ENCODE measurements at places on chromosomes 1 and 21.

DNA sequence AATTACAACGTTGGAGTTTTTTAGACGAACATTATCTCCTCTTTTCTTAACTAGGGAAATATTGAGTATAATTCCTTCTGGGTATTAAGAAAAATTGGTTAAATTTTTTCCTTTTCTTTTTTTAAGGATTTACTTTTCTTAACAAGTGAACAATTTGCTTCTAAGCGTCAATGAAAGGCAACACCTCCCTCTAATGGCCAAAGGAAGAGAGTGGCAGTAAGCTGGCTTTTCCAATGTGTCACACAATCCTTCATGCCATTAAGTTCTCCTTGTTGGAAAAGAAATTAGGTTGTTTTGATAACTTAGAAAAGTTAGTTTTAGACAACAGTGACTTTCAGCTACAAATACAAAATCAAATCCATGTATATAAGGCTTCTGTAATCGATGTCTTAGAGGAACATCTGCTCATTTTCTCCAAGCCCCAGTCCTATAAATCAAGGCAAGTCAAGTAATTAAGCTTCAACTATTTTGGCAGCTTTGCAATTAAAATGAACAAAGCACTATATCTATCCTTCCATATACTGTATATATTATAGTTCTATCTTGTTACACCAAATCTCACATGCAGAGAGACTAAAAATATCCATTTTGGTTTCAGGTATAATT, 62.8 kb downstream of the EDEM3 start:
- DNase-seq, result peak; percentile 23

- no peak for DNase-seq
These were observed at the start of gene TSPAN1 for GRCh38 chr1:46174448-46175231. Gene TSPAN1, plus strand, starts transcription at chr1:46175087. Its CDS starts 6,021 bp downstream, at chr1:46181108.

DNA sequence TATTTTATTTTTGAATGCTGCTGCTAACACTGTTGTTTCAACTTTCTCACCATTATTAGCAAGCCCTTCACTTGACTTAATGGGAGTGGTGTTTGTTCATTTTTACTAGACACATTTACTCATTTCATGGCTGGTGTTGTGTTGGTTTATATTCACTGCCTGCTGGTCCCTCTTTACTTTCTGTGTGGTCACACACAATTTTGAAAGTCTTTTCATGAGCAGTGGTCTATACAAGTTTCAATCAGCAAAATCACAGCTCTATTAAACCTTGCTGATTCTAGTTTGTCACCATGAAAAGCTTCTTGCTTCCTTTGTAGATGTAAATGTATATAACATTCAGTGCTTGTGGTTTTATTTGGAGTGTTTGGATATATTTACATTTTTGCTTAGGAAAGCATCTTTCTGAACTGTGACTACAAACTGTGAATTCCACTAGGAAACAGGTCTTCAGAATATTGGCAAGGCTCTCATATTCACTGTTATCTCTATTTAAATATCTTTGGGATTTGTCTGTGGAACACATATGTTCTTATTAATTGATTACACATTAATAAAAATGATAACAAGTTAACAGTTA, 22.8 kb downstream of the ATP6V1G3 start:
- no peak for DNase-seq

- DNase-seq, result no peak
These were observed 78.1 kb upstream of the PAPPA2 start for GRCh38 chr1:176384841-176385240.

GRCh38 chr1:99994496-99994895, 24.7 kb downstream of the SLC35A3 start:
- no peak for DNase-seq

GRCh38 chr1:1358433-1359271, at the start of gene MXRA8:
Gene MXRA8, minus strand, starts transcription at chr1:1358555. Its CDS starts 51 bp downstream, at chr1:1358504.
- DNase-seq, result no peak

DNA sequence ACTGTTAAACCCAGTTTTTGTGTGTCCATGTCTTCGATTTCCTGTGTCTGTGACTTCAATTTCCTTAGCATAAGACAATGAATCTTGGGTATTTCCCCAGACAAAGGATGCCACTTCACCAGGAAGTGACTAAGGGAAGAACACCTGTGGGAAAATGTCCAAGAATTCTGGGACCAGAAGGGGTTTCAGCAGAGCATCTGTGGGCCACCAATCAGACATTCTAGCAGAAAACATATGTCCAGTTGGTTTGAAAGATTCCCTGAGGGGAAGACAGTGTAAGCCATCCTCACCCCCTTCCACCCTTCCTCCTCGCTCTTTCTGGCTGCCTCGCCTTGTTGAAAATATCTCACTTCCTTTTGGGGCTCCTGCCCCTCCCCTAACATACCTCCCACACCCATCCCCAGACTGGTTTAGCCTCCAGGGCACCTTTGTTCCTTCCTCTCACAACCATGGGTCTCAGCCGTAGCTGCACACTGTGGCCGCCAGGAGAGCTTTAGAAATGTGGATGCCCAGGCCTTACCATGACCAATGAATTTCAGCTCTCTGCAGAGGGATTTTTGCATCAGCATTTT, 25.5 kb upstream of the IFNAR1 start:
- peak; percentile 74 for DNase-seq

DNA sequence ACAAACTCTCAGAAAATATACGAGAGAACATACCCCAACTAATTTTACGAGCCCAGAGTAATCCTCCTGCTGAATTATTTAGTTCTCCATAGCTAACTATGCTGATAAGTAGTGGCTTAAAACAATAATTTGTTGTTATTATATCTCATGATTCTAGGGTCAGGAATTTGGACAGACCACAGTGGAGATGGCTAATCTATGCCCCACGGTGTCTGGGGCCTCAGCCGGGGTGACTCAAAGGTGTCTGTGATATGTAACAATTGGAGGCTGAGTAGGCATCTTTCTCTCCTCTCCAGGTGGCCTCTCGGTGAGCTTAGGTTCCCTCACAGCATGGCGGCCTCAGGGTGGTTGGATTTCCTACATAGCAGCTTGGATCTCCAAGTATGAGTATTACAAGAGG, 35.4 kb upstream of the FOXO6 start:
- DNase-seq, result no peak

DNA sequence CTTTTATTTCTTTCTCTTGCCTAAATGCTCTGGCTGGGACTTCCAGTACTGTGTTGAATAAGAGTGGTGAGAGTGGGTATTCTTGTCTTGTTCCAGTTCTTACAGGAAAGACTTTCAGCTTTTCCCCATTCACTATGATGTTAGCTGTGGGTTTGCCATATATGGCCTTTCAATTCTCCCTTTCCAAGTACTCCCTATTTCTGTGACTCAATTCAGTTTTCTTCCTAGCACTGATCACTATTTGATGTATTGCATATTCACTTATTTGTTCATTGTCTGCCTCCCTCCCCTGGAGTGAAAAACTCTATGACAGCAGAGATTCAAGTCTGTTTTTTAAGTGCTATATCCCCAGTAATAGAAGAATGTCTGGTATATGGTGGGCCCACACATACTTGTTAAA, 618.2 kb upstream of the CAMK1G start:
- no peak for DNase-seq

GRCh38 chr1:170041423-170042192, 32.9 kb downstream of the KIFAP3 start:
- DNase-seq, result no peak

DNA sequence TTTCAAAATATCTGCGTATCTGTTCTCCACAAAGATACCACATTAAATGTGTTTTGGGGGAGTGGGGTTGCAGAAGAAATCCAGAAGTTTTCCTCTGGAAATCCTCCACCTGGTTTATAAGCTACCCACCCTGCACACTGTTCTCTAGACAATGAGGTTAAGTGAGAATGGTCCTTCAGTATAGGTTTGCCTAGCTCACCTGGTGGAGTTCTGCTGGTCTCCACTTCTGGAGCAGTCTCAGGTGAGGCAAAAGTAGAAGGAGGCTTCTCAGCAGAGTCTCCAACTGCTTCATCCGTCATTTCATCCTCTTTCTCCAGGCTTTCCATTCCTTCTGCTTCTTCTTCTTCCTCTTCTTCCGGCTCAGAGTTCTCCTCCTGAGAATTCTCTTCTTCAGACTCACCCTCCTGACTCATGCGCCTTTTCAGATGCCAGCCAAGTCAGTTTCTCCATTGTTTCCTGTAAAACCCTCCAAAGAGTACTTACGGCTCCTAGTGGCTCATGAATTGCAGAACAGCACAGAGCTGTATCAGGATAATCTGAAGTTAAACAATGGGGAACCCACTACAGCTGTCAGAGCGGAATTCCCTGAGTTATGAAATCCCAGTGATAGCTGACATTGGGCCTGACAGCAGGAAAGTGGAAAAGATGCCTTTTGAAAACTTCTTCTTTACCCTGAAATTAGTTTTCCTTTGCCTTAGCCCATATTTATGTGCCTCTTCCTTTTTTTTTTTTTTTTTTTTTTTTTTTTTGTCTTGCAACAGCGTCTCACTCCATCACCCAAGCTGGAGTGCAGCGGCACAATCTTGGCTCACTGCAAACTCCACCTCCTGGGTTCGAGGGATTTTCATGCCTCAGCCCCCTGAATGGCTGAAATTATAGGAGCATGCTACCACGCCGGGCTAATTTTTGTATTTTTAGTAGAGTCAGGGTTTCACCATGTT, 38.5 kb downstream of the MSTO1 start:
- no peak for DNase-seq

DNA sequence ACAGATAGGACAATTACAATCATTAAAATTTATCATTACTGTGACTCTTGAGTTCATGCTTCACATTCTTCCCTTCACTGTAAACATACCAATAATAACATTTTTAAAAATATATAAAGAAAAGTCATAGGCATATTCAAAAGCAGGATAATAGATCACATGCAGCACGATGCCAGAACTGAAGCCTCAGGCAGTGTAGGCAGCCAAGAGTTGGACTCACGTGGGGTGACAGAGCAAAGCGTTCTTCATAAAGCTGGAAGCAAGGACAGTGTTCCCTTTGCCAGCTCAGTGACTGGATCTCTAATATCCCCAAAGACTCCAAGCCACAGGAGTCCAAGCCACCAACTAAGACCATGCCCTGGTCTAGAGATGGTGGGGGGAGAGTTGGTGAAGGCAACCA, 77.7 kb downstream of the ODF2L start:
- no peak for DNase-seq

GRCh38 chr1:228767636-228768354, 32.5 kb downstream of the RHOU start:
- DNase-seq, result no peak

GRCh38 chr1:109626682-109627408, 7.2 kb downstream of the AMPD2 start:
- no peak for DNase-seq

DNA sequence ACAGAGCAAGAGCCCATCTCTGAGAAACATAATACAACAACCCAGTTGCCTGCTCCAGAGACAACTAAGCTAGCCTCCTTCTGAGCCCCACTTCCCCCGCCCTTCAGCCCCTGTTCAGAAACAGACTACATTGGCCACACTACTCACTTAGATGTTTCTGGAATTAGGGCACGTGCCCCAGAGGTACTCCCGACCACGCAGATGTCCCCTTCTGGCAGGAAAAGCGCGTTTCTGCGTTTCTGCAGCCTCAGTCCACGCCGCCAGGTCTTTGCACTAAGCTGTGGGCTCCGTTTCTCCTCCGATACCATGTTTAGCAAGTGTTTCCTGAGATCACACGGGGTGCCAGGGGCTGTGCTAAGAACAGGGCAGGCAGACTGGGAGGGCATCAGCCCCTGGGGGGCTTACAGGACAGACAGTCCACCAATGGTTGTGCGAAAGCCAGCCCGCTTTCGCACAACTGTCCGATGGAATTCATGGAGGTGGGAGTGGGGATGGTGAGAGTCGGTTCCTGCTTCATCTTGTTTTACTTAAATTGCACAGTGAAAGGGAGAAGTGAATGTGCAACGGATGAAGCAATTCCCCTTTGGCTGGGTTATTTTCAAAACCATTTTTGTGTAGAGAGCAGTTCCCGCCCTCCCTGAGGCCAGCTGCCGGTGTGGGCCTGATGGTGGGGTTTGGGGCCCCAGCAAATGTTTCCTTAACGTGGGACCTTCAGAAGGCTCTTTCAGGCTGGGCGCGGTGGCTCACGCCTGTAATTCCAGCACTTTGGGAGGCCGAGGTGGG, 2.7 kb downstream of the PIK3CD start:
- DNase-seq, result peak; percentile 72

DNA sequence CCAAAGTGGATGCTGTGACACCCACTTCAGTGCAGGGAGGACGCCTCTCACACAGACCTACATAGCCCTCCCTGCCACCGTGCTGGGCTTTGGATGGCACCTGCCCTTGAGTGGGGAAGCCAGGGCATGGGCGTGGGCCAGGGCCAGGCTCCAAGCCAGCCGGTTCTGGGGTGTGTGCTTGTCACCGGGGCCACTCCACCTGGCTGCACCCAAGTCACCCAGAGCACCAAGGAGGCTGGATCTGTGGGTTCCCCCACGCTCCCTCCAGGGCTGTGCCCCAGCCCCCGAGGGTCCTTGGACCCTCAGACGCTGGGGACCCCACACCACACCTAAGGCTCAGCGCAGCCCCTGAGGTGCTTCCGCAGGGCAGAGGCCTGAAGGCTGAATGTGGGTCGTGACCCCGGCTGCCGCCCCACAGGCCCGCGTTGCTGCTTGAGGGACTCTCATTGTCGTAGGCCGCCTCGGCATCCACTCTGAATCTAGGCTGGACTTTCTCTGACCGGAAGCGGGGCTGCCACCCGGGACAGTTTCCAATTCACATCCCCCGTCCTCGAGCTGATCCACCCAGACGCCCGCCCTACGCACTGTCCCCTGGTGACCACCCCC, 1.5 kb downstream of the MXRA8 start:
- no peak for DNase-seq

DNA sequence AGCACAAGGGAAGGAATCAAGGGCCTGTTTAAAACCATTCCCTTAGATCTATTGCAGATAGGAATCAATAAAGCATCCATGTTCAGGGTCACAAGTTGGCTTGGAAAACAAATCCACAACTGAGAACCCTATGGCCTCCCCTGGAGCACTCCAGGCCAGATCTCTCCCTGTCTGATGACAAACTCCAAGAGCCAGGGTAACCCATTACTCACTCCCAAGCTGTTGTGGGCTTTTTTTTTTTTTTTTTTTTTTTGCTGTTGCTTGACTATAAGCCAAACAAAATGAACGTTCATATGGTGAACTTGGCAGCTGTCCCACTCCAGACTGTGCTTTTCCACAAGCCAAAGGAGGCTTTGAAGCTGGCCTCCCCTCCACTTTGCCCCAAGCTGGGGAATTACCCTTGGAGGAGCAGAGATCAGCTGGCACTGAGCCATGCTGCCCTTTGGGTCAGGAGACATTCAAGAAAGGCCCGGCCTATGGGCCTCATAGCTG, 35.7 kb upstream of the VAV3 start:
- no peak for DNase-seq

GRCh38 chr1:202648605-202649226, 61.5 kb downstream of the SYT2 start:
- no peak for DNase-seq

Measured in GM12865 (cell line).